ENCODE measurements at places on chromosomes 2 and 18. TPM values are rescaled to one million over a fixed set of nuclear protein-coding genes. Genes with fewer than 3 reads are reported as not detected.

The DPP10 gene
- polyA plus RNA-seq: not detected

The PROM2 gene
- polyA plus RNA-seq: not detected

The LYPD6 gene
- polyA plus RNA-seq: not detected

The BCS1L gene
- polyA plus RNA-seq: 12.3 TPM

The CPO gene
- polyA plus RNA-seq: not detected

The CD207 gene
- polyA plus RNA-seq: 0.05 TPM

The TMEM247 gene
- polyA plus RNA-seq: not detected

The TNFRSF11A gene
- polyA plus RNA-seq: 0.05 TPM

The IL1F10 gene
- polyA plus RNA-seq: not detected

The MTCL1 gene
- polyA plus RNA-seq: not detected

The PKP4 gene
- polyA plus RNA-seq: 9.4 TPM

The ZNF396 gene
- 1.9 TPM for polyA plus RNA-seq

The NXPH2 gene
- not detected for polyA plus RNA-seq

The CNDP1 gene
- not detected for polyA plus RNA-seq

The UGT1A7 gene
- not detected for polyA plus RNA-seq

The SH3BP4 gene
- polyA plus RNA-seq: 0.66 TPM

The TCF7L1 gene
- polyA plus RNA-seq: not detected

All from CD14-positive monocyte (primary cell).